NCI-H1092 (cell line): ENCODE measurements at places on chromosomes 2 and 18.

DNA sequence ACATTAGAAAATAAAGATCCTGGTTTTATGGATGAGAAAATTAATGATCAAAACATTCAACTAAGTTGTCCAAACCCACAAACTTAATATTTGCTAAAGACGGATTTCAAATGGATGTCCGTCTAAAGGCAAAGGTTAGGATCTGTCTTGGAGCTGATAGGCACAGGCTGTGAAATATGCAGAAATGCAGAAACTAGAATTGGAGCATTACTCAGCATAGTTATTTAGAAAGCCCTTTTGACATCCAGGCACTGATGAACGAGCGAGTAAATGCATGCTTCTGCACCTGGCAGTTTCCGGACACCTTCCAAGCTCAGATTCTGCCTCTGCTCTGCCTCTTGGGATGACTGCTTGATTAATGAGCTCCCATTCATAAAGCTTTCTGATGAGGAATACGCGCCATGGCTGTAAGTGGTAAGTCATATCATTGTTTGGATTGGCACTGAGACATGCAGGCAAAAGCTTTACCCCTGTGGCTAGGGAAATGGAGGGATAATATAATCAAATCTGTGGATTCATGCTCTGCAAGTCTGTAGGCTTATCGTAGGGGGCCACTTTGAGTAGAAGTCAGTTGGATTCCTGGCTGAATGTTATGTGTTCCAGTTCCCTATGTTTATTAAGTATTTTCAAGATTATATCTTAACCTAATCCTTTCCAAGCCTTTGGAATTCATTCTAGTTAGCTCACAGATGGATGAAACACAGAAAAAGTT is 2176.3 kb upstream of the CELF4 start:
- DNase-seq: peak; percentile 89

DNA sequence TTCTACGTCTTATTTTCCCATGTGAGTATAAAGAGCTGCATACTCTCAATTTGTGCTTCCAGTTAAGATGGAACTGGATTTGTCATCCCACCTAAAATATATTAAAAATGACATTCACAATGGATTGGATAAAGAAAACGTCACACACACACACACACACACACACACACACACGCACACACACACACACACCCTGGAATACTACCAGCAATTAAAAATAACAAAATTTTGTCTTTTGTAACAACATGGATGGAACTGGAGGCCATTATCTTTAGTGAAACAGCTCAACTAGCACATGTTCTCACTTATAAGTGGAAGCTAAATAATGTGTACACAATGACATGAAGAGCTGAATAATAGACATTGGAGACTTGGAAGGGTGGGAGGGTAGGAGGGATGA is 3.8 kb upstream of the QPCT start:
- DNase-seq: no peak

GRCh38 chr2:161158882-161159281 is 1.3 kb upstream of the TANK start:
- DNase-seq: no peak

- no peak for DNase-seq
Observed at GRCh38 chr18:36658611-36659010, 170.2 kb downstream of the TPGS2 start.

DNA sequence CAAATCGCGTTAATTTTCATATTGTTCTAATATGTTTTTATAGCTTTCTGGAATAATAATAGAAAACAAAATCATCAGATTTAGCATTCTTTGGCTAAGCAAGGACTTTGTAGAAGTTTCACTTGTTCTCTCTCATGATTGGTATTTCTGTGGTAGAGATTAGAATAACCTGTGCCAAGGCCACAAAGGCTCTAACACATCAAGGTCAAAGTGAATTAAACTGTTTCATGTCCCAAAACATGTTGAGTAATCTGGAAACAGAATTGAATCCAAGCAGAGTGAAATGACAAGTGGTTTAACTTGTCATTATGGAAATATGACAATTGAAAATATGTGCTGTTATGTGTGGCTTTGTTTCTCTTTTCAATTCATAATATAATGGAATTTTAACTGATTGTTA is 617.4 kb downstream of the CCDC85A start:
- no peak for DNase-seq

GRCh38 chr2:157777427-157777826 is 98.7 kb downstream of the ACVR1 start:
- peak; percentile 8 for DNase-seq

DNA sequence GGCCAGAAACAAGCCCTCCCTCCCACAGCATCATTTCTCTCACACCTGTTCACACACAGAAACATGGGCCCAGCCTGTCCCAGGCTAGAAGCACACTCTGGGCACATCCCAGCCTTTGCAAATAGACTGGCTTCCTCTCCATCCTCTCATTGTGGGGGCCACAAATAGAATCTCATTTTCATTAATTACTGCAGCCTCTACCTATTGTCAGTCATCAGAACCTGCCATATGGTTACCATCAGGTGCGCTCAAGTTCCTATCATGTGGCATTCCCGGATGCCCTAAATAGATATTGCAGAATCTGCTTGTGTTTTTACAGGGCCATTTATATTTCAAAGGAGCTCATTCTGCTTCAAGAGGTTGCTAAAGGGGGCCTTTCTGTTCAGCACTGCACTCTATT is 460.7 kb downstream of the BCL11A start:
- no peak for DNase-seq

DNA sequence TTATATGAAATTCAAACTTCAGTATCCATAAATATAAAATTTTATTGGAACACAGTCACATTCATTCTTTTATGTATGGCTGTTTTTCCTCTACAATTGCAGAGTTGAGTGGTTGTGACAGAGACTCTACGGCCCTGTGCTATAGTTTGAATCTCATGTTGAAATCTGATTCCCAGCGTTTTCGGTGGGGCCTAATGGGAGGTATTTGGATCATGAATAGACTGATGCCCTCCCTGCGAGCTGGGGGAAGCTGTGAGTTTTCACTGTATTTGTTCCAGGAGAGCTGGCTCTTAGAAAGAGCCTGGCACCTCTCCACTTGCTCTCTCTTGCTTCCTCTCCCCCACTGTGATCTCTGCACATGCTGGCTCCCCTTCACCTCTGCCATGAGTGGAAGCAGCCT is 1.7 kb downstream of the PFN4 start:
- peak; percentile 66 for DNase-seq

DNA sequence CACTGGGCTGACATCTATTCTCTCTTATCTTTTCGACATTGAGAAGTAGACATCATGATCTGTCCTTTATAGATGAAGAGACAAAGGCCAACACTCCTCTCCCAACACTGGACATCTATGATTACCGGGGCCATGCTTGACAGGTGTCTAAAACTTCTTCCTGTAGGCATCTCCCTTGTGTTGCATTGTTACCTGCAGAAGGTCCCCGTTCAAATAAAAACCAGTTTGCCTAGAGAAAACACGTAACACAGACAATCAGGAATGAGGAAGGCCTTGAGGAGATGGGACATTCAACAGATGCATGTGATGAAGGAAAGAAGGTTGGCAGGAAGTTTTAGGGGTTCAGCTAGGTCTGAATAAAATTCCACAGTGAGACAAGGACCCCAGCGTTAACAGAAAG is 70.8 kb upstream of the ST8SIA3 start:
- no peak for DNase-seq

- DNase-seq: no peak
Observed at GRCh38 chr2:161981679-161982250, 92.2 kb downstream of the DPP4 start.

GRCh38 chr2:235826826-235827225 is 333.0 kb downstream of the AGAP1 start:
- no peak for DNase-seq

GRCh38 chr2:86204458-86204857 is 5.2 kb downstream of the MRPL35 start:
- no peak for DNase-seq

DNA sequence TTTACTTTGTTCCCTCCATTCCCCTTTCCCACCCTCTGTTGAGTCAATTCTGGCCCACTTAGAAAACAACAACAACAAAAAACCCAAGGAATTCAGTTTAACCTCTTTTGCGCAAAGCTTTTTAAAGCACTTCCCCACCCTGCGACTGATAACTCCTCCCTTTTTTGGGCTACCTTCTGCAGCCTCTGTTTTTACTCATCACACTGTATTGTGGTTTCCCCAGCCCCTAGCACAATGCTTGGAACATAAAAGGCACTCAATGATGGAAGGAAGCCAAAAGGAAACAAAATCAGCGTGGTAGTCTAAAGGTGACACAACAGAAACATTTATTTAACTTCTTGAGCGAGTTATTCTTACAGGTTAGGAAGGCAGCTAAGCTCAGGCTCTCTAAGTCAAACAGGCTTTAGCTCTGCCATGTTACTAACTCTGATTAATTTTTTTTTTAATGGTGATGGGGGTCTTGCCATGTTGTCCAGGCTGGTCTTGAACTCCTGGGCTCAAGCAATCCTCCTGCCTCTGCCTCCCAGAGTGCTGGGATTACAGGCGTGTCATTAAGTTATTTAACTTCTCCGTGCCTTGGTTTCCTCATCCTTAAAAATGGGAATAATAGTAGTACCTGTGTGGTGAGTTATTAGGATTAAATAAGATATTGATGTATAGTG is 1.3 kb downstream of the CEP68 start:
- DNase-seq: peak; percentile 23

DNA sequence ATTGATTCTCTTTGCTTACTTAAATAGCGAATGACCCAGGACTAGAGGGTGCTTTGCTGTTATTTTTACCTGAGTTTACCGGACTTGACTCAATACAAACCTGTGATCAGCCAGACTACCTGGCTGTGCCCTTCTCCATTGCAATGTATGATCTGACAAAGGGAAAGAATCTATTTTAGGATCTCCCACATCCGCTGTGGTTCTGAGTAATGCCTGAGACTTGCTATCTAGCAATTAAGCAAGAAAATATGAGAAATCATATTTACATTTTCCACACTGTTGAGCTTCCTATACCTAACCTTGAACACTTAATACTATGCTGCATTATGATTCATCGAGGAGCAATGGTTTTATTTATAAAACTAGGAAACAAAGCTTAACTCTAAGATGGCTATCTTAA is 215.2 kb downstream of the RAD51AP2 start:
- no peak for DNase-seq

GRCh38 chr2:161033059-161033660 is 127.1 kb upstream of the TANK start:
- no peak for DNase-seq

DNA sequence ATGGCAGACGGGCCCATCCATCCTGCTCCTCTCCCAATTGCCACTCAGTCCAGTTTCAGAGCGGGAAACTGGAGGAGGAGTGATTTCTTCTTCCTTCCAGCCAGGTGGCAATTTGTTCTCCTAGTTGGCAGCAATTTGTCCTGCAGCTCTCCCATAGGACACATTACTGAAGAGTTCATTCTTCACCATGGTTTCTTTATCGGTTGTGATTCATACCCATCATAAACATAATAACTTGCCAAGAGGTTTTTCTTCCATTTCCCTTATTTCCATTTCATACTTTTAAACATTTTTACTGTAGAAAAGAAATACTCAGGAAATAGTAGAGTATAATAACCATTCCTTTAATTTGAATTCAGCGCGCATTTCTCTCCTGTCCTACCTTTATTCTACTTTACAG is 377.9 kb upstream of the RAB12 start:
- DNase-seq: no peak

DNA sequence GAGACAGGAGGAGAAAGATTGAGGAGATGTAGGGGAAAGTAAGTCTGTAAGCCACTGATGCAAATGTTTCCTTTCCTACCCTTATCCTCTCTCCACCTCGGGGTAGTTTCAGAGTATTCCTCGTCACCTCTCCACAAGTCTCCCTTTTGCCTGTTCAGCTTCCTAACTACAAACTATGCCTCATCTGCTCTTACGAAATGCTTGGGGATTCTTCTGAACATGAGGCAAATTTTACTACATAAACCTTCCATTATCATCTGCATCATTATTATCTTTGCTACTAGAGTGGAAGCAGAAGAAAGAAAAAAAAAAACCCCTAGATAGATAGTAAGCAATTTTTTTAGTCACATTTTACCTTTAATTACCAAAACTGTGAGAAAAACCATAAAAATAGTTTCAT is 43.1 kb upstream of the CWC22 start:
- no peak for DNase-seq

DNA sequence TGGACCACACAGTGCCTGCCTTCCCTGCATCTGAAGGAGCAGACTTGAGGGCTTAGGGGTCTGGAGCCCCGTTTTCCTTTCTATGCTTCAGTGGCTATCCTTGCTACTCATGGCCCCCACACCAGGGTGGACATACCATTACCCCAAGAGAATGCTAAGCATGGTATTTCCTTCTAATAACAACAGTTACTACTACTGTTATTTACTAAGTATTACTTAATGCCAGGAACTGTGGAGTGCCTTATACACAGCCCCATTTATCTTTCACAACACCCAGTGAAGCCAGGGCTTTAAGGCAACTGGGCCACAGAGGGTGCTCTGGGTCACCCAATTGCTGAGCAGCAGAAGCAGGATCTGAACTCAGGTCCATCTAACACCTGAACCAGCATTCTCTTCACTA is 5.8 kb upstream of the PAX8 start:
- DNase-seq: no peak

DNA sequence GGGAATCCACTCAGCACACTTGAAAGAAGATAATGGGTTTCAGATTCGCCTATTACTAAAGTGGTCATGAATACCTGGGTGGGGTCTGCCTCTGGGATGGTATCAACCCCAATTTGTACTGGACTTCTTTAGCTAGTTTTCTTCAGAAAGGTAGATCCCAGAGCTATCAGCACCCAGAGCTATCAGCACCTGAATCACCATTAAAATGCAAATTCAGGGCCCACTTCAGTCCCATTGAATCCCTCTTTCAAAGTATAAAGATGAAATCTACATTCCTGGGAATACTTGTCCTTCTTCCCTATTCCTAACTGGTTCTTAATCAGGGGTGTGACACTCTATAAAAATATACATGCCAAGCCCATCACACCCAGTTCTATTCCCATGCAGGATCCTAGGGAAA is 914.3 kb downstream of the DCC start:
- DNase-seq: no peak

- no peak for DNase-seq
Observed at GRCh38 chr2:237315170-237315828, 98.7 kb downstream of the COL6A3 start.

- no peak for DNase-seq
Observed at GRCh38 chr2:40095000-40095399, 315.9 kb upstream of the THUMPD2 start.

GRCh38 chr2:10222-10875 is 36.0 kb downstream of the FAM110C start:
- DNase-seq: no peak

DNA sequence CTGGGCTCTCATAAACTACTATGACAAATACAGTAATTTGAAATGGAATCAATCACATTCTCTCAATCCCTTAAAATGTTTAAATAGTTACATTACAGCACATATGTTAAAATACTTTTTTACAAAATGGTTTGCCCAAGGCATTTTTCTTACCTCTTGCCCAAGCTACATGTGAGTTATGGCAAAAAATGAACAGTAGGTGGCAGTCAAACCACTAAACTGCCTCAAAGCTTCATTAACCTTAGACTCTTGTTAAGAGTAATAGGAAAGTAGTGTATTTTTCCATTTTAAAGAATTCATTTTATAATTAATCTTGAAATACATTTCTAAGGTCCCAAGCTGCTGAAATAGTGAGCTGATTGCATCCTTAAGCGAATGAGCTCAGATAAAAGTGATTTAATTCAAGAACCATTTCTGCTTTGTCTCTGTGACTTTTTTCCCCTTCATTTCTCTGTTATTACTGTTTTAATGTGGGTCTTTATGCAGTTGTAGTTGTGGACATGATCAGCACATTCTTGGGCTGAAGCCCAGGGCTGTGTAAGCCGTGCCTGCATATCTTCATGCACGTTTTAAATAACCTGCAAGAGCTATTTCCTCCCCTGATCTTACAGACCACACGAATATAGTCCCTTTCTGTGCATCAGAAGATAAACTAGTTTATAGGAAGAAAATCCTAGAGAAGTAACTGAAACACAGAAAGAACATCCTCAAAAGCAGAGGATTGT is 311.8 kb downstream of the LNPK start:
- DNase-seq: peak; percentile 26
